GM12878 (cell line): ENCODE measurements at places on chromosomes 5 and 9. TPM values are rescaled to one million over a fixed set of nuclear protein-coding genes. Genes with fewer than 3 reads are reported as not detected.
A peak's percentile ranks its signal among the peaks of the same experiment; 100 is the strongest.

The TMEM232 gene
- total RNA-seq: 0.95 and 2.0 TPM in 2 replicates

GRCh38 chr5:140181002-140181483 is 6.1 kb downstream of the CYSTM1 start:
- H3K36me3 ChIP-seq: no peaks in the 10 kb centered on the region
- H3K4me1 ChIP-seq: peaks cover 18% of the 10 kb centered on the region
- peak; percentile 33 for DNase-seq
- peak overlapping the region; percentile 67 for H3K27ac ChIP-seq
- peak overlapping the region; percentile 16; the same call in 1 of the 2 replicates for H3K4me3 ChIP-seq
- H3K27me3 ChIP-seq: no peaks in the 10 kb centered on the region

The SPAG8 gene
- 0.72 and 0.98 TPM in 2 replicates for total RNA-seq

- H3K36me3 ChIP-seq: peaks cover 17% of the 10 kb centered on the region
- H3K27ac ChIP-seq: no peak overlapping the region
- DNase-seq: no peak
- H3K27me3 ChIP-seq: no peaks in the 10 kb centered on the region
- H3K4me3 ChIP-seq: no peak overlapping the region
Observed at GRCh38 chr9:21324047-21324446, 11.2 kb downstream of the KLHL9 start.
